ENCODE measurements at places on chromosomes 12 and 14. TPM values are rescaled to one million over a fixed set of nuclear protein-coding genes. Genes with fewer than 3 reads are reported as not detected.

The TAS2R14 gene
- polyA plus RNA-seq: 0.74 TPM

The OR6C2 gene
- not detected for polyA plus RNA-seq

The MDP1 gene
- 33.8 TPM for polyA plus RNA-seq

The SOAT2 gene
- polyA plus RNA-seq: 0.77 TPM

The MIP gene
- not detected for polyA plus RNA-seq

The RHEBL1 gene
- 3.4 TPM for polyA plus RNA-seq

The SALL2 gene
- polyA plus RNA-seq: 2.5 TPM

The AMN gene
- polyA plus RNA-seq: 5.6 TPM

The PLEK2 gene
- polyA plus RNA-seq: 1.2 TPM
